ENCODE measurements at places on chromosomes 7 and 10.

GRCh38 chr10:93088466-93088865 lies 14.8 kb downstream of the CYP26A1 start:
- no peak for DNase-seq

GRCh38 chr7:53428045-53428444 lies 392.6 kb downstream of the POM121L12 start:
- no peak for DNase-seq

- DNase-seq = no peak
These were observed 241.7 kb downstream of the TMEM26 start for GRCh38 chr10:61211468-61211867.

GRCh38 chr10:28054228-28054860 lies 55.5 kb upstream of the ODAD2 start:
- DNase-seq = no peak

DNA sequence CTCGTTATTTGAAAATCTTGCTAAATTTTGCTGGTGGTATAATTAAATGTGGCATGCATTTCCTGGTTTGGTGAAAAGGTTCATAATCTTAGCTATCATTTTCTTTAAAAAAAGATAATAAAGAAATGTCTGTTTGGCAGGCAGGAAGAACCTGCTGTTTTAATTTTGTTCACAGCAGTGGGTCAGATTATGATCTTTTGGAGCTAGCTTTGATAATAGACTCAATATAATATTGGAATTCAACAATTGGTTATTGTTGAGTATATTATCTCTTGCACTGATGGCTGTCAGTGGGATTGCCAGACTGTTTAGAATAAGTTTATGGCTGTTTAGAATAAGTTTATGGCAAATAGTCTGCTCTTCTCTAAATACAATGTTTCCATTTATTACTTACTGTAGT lies 35.1 kb downstream of the MXI1 start:
- DNase-seq = no peak
